ENCODE measurements at places on chromosomes 12 and 14.

GRCh38 chr14:90490720-90491050 is 93.9 kb downstream of the CALM1 start:
- DNase-seq = no peak

GRCh38 chr12:59499774-59500173 is 96.1 kb upstream of the SLC16A7 start:
- no peak for DNase-seq

DNA sequence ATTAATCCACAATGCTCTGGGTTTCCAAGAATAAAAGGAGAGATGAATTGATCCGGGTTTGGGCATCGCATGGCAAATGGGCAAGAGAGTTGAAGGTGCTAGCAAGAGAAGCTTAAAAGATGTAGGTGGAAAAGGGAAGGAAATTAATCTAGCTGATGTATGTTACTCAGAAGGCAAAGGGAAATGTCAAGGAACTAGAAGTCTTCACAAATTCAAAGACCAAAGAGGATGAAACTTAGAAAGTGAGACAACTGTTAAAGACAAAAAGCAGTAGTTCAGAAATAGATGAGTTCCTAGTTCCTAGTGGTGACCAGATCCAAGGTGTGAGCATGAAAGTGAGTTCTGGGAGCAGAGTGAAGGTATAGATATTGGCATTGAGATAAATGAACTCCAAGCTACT is 228.3 kb downstream of the SEC23A start:
- no peak for DNase-seq

- no peak for DNase-seq
These were observed 108.2 kb upstream of the SLC38A4 start for GRCh38 chr12:46933947-46934346.

GRCh38 chr12:12531194-12531593 is 31.5 kb downstream of the DUSP16 start:
- DNase-seq = no peak

DNA sequence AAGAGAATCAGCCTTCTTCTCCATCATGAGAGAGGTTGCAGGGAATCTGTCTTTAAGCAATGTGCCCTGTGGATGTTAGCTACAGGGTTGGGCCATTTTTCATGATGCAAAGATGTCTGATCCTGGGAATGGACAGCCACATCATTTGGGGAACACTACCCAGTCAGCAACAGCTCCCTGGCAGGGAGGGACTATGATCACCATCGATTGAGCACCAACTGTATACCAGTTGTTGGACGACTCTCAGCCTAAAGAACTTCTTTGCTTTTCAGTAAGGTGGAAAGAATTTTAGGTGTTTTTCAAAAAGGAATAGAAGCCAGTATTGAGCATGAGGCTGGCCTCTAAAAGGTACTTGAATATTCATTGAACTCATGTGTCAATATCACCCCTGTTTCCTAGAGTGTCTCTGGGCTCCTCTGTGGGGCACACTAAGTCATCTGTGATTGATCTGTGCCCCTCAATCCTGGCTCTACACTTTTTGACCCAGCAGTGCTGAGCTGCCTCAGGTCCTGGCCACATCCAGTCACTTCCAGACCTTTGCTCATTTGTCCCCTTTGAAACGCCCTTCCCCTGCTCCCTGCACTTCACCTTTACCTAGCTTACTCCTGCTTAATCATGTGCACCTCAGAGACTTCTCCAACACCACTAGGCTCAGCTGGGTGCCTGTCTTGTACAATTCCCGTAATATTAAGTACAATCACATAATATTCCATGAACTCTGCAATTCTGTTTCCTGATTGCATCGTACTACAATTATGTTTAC is 2.2 kb upstream of the CLMN start:
- no peak for DNase-seq

GRCh38 chr12:95673576-95673975 is 117.0 kb downstream of the NTN4 start:
- no peak for DNase-seq

DNA sequence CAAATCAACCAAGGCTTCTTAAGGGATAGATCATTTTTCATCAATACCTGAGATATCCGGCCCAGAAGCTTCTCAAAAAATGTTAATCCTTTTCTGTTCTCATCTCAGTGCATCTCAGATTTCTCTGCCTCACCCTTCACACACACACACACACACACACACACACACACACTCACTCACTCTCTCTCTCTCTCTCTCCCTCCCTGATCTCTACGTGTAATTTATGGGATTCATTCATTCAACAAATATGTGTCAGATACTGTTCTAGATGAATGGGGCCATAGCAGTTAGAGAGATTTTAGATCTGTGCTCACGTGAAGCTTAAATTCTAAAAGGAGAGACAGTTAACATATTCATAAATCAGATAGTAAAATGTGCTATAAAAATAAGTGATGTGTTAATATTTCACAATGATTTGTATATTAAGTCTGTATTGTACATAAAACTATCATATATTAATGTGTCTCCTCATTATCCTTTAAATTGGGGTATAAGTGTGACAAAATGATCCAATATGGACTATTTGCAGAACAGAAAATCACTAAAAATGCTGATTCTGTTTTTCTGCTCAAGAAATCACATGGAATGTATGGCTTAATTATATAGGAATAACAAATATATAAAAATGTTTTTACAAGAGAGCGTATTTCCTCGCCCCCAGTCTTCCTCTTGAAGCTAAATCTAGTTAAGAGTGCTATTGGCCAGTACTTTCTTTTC is 7.3 kb upstream of the FRMD6 start:
- DNase-seq = no peak

DNA sequence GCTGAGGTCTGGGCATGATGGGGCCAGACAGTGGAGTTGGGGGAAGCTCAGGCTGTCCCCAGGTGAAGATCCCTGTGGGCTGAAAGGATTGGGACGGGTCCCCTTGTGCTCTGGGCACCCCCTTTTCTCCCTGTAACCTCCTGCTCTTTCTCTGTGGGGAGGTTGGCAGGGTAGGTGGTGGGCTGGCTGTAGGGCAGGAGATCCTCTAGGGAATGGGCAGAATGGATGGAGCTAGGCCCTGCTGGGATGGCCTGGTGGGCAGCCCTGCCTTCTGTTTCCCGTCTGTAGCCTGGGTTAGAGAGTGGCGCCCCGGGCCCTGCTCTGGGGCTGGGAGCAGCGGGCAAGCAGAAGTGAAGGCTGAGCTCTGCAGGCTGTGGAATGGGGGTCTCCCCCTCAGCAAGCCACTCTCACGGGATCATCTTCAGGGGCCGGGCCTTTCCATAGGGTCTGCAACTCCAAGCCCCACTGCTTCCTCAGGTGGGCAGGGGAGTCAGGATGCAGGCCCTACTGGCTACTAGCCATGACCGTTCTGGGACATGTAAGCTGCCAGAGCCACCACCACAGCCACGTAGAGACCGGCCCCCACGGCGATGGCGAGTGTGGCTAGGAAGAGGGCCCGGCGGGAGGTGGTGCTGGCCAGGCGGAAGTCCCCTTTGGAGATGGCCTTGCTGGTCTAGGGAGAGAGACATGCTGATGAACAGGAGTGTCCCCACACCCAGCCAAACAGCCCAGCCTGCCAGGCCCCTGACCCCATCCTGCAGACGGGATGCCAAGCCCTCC is 18.8 kb downstream of the SYNDIG1L start:
- DNase-seq = no peak

- DNase-seq = no peak
These were observed 31.2 kb downstream of the TAS2R7 start for GRCh38 chr12:10771132-10771733.

- DNase-seq = no peak
These were observed 15.1 kb upstream of the GRIP1 start for GRCh38 chr12:66693901-66694513.

DNA sequence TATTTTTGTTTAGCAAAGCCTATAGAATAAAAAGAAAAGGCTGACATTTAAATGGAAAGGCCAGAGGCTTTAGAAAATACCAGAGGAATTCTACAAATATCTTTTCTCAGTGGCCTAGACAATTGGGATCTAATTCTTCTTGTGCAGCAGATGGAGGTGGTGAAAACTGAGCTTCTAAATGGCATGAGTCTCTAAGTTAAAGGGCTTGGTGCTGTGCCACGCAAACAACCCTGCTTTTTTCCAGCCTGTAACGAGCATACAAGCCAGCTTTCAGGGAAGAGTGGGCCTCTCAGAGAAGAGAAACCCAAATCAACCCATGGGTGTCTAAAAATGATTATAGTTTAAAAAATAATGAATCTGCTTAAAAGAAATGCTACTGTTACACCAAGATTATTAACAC is 237.9 kb upstream of the NAV3 start:
- DNase-seq = no peak

GRCh38 chr12:130878193-130879185 is 6.6 kb downstream of the RAN start:
- DNase-seq = no peak

DNA sequence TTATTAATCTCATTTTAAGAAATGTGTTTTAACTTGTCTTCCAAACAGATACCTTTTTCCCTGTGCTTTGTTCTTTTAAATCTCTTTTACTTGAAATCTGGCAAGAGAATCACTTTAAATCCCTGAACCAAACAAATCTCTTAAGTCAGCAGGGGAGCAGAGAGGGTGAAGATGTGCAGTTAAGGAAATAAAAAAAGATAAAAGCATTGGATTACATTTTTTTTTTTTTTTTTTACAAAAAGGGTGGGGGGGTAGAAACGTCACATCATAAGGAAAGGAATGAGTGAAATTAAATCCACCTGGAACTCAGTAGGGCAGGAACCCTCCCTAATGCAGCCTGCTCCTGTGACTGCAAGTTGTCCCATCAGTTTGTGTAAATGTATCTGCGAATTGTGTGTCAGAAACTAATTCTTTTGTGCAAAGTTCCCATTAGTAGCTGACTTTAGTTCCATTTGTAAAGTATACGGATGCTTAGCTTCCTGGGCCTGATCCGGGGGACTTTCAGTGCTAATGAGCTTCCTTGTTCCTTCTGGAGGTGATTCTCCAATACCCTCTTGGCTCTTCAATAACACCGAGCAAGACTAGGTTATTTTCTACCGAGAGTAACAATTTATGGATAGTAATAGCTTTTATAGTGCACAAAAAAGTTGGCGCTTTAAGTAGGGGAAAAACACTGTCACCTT is 1.5 kb downstream of the TTC6 start:
- no peak for DNase-seq

GRCh38 chr14:98301681-98302080 is 970.3 kb downstream of the BCL11B start:
- DNase-seq = no peak

GRCh38 chr14:41607304-41607775 is 664 bp downstream of the LRFN5 start:
- no peak for DNase-seq

- no peak for DNase-seq
These were observed 14.8 kb downstream of the EMP1 start for GRCh38 chr12:13211191-13211858.

- no peak for DNase-seq
These were observed 248.6 kb downstream of the ZFP36L1 start for GRCh38 chr14:68544081-68544892.

DNA sequence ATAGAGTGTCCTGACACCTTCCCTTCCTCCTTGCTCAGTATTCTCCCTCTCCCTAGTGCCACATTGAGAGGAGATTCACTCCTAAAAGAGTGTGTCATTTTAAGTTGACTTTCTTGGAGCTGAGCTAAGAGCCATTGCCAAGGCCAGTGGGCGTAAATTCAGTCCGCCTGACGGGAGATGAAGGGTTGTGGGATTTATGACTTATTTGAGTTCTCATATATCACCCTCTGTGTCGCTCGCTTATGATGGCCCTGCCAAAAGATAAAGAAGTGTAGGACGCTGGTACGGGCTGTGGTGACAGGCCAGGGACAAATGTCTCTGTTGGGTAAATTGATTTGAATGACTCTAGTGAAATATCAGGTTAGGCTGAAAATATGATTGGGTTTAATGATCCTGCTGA is 867.4 kb downstream of the NRXN3 start:
- no peak for DNase-seq

DNA sequence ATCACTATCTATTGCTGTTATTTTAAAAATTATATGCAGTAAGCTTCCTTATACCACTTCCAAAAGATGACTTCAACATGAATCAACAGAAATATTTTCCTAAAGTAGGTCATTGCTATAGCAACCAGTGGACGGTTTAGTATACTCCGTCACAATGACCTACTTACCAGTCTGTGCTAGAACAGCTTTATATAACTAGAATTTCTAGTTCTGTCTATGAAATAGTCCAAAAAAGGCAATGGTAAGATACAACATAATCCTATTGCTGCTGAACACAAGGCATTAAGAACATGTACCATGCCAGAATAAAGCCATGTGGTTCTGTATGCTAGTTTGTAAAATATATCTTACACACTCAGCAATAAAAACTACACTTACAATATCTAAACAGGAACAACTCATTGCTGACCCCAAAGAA is 40.7 kb upstream of the MTERF2 start:
- DNase-seq = no peak
